ENCODE measurements at places on chromosomes 4 and X.

DNA sequence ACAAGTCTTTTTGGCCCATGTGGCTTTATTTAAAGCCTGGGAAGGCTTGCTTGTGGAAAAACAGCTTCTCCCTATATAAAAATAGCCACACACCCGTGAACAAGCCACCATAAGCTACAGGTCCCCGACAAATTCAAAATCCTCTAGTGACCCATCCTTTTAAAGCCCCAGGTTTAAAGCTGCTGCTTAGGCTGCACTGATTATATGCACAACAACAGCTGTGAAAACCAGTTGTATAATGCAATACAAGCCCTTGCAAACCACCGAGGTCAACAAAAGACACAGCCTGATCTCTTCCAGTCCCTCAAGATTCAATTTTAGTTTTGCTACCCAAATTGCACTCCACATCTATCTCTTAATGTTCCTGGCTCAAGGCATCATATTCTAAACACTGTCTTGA lies 186.0 kb upstream of the WDFY3 start:
- no peak for DNase-seq

GRCh38 chr4:91345632-91346031 lies 958.1 kb upstream of the GRID2 start:
- no peak for DNase-seq

- peak; percentile 83 for DNase-seq
Observed at GRCh38 chrX:136525738-136526606, 6.0 kb upstream of the VGLL1 start.

DNA sequence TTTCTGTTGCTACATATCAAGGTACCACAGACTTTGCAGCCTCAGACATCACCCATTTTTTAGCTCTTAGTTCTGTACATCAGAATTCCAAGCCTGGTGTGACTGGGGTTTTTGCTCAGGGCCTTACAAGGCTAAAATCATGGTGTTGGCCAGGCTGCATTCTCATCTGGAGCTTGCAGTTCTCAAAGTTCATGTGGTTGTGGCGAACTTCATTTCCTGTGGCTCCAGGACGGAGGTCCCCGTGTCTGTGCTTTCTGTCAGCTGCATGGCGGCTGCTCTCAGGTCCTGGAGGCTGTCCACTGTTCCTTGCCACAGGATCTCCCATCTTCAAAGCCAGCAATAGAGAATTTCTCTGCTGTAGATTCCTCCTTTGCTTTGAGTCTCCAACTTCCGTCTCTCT lies 157.4 kb downstream of the STIM2 start:
- no peak for DNase-seq
